ENCODE measurements at places on chromosomes 6 and 20. TPM values are rescaled to one million over a fixed set of nuclear protein-coding genes. Genes with fewer than 3 reads are reported as not detected.

DNA sequence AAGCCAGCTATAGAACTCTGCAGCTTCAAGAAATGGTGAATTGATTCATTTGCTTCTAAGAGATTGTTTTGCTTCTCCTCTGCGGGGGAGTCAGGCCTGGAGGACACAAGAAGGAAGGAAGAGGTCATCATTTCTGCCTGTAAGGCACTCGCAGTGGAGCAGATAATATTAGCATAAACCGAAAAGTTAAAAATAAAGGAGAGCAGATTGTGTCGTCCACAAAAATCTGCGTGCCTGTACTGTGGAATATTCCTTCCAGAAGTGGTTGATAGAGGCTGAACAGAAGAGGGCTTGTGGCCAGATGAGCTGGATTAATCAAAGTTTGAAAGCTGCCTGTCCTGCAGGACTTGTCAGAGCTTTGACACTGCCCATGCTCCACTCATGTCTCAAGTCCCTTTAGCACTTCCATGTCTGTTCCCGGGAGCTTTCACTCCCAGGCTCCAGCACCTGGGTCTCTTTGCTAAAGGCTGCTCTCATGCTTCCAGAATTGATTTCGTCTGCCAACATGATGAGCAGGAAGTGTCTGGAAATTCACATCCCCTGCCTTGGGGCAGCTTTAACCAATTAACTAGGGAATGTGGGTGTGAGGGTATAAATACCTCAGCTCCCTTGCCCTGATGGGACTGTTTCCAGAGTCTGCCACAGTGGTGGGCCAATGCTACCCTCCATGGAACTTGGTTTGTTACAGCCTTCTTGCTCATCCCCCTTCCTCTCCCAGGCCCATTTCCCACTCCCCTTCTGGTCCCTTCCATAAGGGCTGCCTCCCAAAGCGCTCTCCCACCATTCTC is 65.1 kb upstream of the STX16 start:
- no peaks in the 10 kb centered on the region for H3K36me3 ChIP-seq
- H3K27ac ChIP-seq, result no peak overlapping the region
- peaks cover 45% of the 10 kb centered on the region for H3K27me3 ChIP-seq

- no peak overlapping the region for H3K4me3 ChIP-seq
- H3K27ac ChIP-seq, result no peak overlapping the region
- no peaks in the 10 kb centered on the region for H3K36me3 ChIP-seq
- peaks cover 44% of the 10 kb centered on the region for H3K27me3 ChIP-seq
Measured at GRCh38 chr20:2042400-2042799, 48.5 kb upstream of the PDYN start.

DNA sequence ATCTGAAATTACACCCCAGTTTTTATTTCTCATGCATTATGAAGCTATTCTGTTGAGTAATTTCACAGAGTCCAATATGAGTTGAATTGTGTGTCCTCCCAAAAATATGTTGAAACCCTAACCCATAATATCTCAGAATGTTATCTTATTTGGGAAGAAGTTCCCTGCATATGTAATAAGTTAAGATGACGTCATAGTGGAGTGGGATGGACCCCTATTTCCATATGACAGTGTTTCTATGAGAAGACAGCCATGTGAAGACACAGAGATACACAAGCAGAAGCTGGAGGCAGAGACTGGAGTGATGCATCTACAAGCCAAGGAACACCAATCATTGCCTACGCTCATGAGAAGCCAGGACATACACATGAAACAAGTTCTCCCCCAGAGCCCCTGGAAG is 81.3 kb downstream of the RFPL4B start:
- peaks cover 2% of the 10 kb centered on the region for H3K27me3 ChIP-seq
- H3K27ac ChIP-seq, result no peak overlapping the region
- peaks cover 4% of the 10 kb centered on the region for H3K36me3 ChIP-seq
- DNase-seq, result no peak

- no peak overlapping the region for H3K4me3 ChIP-seq
- DNase-seq, result no peak
- no peak overlapping the region for H3K27ac ChIP-seq
- H3K4me1 ChIP-seq, result peaks cover 7% of the 10 kb centered on the region
- H3K27me3 ChIP-seq, result no peaks in the 10 kb centered on the region
Measured at GRCh38 chr6:149007846-149008245, 261.0 kb downstream of the UST start.

FAM209A gene
- 5.8 TPM for total RNA-seq

DNA sequence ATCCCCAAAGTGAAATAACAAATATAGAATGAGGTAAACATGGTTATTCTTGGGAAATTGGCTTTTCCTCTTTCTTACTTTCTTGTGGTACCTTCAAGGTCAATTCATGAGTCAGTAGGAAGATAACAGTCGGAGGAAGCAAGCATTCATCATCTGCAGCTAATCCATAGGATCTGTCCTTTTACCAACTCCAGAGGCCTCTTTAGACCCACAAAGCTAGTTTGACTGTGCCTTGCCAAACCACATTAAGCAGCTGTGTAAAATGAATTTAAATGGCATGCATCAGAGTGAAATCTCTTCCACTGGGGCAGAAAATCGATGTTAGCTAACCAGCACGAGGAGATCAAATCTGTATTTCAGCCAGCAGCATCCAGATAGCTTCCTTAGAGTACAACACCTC is 171.3 kb downstream of the TMEM242 start:
- peaks cover 6% of the 10 kb centered on the region for H3K36me3 ChIP-seq
- no peaks in the 10 kb centered on the region for H3K27me3 ChIP-seq
- no peak for DNase-seq
- H3K27ac ChIP-seq, result no peak overlapping the region
- H3K4me1 ChIP-seq, result peaks cover 17% of the 10 kb centered on the region
- H3K4me3 ChIP-seq, result no peak overlapping the region

DNA sequence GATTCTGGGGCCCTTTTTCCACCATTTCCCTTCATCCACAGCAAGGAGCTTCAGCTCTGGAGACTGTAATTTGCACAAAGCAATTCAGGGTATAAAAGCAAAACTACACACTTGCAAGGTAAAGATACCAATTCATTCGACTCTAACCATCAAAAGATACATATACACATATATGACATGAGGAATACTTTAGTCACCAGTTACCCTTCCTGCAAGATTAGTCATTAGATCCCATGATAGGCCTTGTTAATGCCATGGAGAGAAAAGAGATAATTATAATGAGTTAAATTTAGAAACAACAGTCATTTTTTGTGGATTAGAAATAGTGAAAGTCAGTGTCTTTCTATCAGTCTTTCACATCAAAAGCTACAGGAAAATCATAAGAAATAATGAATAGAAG is 204.2 kb downstream of the KCNQ5 start:
- no peak for DNase-seq
- H3K27ac ChIP-seq, result no peak overlapping the region
- H3K27me3 ChIP-seq, result no peaks in the 10 kb centered on the region

GRCh38 chr6:83633149-83633548 is 75.8 kb downstream of the SNAP91 start:
- no peak overlapping the region for H3K27ac ChIP-seq
- no peaks in the 10 kb centered on the region for H3K4me1 ChIP-seq
- H3K27me3 ChIP-seq, result no peaks in the 10 kb centered on the region
- no peaks in the 10 kb centered on the region for H3K36me3 ChIP-seq
- H3K4me3 ChIP-seq, result no peak overlapping the region

DNA sequence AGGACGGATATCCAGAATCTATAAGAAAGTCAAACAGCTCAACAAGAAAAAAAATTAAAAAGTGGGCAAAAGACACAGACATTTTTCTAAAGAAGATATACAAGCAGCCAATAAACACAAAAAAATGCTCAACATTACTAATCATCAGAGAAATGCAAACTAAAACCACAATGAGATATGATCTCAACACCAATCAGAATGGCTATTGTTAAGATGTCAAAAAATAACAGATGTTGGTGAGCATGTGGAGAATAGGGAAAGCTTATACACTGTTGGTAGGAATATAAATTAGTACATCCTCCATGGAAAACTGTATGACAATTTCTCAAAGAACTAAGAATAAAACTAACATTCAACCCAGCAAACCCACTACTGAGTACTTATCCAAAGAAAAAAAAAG is 23.3 kb upstream of the OSTM1 start:
- no peak overlapping the region for H3K27ac ChIP-seq
- no peaks in the 10 kb centered on the region for H3K36me3 ChIP-seq
- H3K4me1 ChIP-seq, result no peaks in the 10 kb centered on the region
- H3K27me3 ChIP-seq, result peaks cover 17% of the 10 kb centered on the region
- no peak overlapping the region for H3K4me3 ChIP-seq

DNA sequence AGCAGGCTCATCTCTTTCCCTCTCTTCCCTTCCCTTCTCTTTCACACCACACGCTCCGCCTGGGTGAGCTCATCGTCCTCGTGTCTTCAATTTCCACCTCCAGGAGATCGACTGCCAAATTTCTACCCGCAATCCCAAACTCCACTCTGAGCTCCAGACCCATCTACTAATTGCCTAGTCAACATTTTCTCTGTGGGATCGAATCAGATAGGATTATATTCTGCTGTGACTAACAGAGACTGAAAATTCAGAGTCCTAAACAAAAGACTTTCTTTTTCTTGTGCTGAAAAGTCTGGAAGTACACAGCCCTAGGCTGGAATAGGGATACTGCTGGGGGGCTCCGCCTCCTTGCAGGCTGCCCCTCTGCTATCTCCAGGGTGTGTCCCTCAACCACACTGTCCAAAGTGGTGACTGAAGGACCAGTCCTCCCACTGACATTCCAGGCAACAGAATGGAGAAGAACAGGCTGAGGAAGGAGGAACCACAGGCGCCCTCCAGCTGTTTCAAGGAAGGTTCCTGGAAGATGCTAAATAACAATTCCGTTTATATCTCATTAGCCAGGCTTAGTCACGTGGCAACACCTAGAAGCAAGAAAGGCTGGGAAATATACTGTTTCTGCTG is 5.0 kb upstream of the HSPA12B start:
- H3K4me1 ChIP-seq, result no peaks in the 10 kb centered on the region
- H3K27me3 ChIP-seq, result peaks cover 26% of the 10 kb centered on the region
- no peak overlapping the region for H3K27ac ChIP-seq

BFSP1 gene
- total RNA-seq, result 0.14 TPM

- no peaks in the 10 kb centered on the region for H3K27me3 ChIP-seq
- no peak overlapping the region for H3K27ac ChIP-seq
- no peaks in the 10 kb centered on the region for H3K4me1 ChIP-seq
- H3K4me3 ChIP-seq, result no peak overlapping the region
- H3K36me3 ChIP-seq, result peaks cover 1% of the 10 kb centered on the region
Measured at GRCh38 chr6:89873721-89874120, 20.5 kb upstream of the GJA10 start.
